ENCODE measurements at places on chromosomes 11 and 22. TPM values are rescaled to one million over a fixed set of nuclear protein-coding genes. Genes with fewer than 3 reads are reported as not detected.

OR10W1 gene
- not detected for polyA plus RNA-seq

OR5A2 gene
- polyA plus RNA-seq: not detected

DNA sequence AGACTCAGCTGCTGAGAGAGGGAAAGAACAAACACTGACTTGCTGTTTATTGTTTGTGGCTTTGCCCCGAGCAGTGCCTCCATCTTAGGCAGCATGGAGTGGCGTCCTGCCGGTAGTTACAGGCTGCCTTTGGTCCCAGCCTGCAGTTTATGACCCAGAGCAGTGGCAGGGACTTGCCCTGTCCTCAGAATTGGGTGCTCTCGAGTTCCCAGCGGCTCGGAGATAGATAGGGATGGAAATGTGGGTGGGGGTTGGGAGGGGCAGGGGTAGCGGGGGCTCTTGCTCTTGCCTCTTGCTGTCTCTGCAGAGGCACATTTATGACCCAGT lies 3.1 kb downstream of the ALX4 start:
- DNase-seq: no peak

NRGN gene
- 2.1 TPM for polyA plus RNA-seq

- DNase-seq: no peak
Observed at GRCh38 chr11:44011797-44012196, 36.0 kb upstream of the ACCSL start.

IGF2 gene
- polyA plus RNA-seq: 319 TPM

CHRNA10 gene
- polyA plus RNA-seq: 2.4 TPM

EFCAB6 gene
- polyA plus RNA-seq: 1.5 TPM

- DNase-seq: peak; percentile 52
Observed at GRCh38 chr11:6438979-6439571, 1.7 kb downstream of the HPX start.

DNA sequence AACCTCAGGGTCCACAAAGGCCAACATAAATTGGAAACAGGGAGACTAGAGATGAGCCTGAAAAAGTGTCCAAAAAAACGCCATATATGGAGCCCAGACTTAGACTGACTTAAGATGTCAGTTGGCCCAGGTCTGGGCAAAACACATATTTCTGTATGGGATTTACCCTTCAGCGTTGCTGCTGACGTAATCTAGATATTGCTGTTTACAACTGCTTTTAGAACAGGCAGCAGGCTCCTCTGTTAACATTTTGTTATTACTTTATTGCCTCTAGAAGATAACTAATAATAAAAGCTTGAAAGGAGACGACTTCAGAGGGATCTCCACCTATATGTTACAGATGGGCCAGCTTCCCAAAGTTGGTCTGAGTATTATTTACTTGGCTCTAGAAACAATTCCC lies 8.7 kb downstream of the ME3 start:
- DNase-seq: peak; percentile 26

DNA sequence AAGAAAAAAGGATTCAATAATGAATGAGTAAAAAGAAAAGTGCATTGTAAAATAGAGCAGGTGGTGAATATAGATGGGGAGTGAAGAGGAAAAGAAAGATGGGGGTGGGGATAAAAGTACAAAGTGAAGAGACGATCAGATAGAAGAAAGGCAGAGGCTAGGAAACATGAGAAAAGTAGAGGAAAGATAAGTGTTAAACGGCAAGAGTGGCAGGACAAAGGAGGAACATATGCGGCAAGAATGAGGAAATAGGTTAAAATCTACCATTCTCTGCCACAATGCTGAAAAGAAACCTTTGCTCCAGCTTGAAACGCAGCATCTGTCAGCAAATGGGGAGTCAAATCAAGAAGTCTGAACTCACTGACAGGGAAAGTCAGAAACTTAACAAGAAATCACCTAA lies 6.8 kb downstream of the FUT4 start:
- no peak for DNase-seq

FZD4 gene
- polyA plus RNA-seq: 7.2 TPM

SFI1 gene
- 83.1 TPM for polyA plus RNA-seq

GRCh38 chr11:127470306-127470884 lies 469.8 kb upstream of the KIRREL3 start:
- DNase-seq: no peak

- peak; percentile 90 for DNase-seq
Observed at GRCh38 chr11:69274531-69275016, 19.4 kb upstream of the MYEOV start.

C11orf91 gene
- polyA plus RNA-seq: not detected

DNA sequence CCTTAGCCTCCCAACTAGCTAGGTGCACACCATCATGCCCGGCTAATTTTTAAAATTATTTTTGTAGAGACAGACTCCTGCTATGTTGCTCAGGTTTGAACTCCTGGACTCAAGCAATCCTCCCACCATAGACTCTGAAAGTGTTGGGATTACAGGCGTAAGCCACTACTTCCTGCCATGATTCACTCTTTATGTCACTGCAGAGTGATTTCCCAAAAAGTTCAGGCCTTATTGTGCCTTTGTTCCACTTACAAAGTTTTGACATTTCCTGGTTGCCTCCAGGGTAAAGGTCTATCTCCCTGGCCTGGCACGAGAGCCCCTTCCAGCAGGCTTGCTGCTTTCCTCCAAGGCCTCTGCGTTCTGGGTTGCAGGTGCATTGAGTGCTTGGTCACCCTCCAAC lies 44.6 kb upstream of the RIC3 start:
- DNase-seq: no peak

DNA sequence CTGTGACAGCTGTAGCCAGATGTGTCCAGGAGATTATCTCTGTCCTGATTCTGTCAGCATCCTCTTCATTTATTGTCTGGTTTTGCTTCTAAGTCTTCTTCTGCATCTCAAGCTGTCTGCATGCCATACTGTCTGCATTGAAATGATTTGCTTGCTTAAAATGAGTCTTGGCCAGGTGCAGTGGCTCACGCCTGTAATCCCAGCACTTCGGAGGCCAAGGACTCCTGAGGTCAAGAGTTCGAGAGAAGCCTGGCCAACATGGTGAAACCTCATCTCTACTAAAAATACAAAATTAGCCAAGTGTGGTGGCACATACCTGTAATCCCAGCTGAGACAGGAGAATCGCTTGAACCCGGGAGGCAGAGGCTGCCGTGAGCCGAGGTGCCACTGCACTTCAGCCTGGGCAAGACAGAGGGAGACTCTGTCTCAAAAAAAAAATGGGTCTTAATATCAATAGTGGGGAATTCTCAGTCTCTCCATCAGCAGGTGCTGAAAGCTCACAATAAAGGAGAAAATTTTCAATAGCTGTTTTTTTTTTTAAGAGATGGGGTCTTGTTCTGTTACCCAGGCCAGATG lies 39.2 kb upstream of the AMPD3 start:
- DNase-seq: no peak

DNA sequence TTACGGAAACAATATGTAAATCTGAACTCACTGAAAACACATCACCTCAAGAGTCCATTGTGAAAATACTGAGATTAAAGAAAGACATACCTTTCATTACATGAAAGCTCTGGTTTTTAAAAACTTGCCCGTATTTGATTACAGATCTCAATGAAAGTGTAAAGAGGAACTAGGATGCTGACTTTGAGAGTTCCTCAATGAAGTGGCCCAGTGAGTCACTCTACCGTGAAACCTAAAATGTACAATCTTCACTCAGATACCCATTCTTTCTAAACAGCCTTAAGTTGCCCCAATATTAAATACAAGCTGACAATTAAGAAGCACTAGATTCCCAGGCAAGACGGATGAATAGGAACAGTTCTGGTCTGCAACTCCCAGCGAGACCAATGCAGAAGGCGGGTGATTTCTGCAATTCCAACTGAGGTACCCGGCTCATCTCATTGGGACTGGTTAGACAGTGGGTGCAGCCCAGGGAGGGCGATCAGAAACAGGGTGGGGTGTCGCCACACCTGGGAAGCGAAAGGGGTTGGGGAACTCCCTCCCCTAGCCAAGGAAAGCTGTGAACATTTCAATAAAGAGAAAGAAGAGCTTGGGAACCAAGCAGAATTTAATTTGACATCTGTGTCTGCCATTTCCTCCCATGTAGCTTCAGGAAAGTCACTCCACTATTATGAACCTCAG lies 33.8 kb upstream of the OR9G4 start:
- no peak for DNase-seq

DNA sequence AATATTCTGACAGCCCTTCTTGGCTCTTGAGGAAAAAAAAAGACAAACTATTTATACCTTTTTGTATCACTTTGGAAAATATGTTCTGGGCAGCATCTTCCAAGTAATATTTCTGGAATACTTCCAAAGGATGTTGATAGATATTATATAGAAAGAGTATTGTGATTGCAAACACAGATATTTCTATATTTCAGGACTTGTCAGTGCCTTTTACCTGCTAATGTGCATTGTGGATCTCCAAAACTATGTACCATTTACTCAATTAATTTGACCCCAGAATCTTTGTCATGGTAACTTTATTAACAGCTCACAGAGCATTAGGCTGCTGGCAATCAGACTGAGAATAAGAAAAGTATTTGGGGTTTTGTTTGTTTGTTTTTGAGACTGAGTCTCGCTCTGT lies 16.7 kb upstream of the CCND1 start:
- no peak for DNase-seq

DNA sequence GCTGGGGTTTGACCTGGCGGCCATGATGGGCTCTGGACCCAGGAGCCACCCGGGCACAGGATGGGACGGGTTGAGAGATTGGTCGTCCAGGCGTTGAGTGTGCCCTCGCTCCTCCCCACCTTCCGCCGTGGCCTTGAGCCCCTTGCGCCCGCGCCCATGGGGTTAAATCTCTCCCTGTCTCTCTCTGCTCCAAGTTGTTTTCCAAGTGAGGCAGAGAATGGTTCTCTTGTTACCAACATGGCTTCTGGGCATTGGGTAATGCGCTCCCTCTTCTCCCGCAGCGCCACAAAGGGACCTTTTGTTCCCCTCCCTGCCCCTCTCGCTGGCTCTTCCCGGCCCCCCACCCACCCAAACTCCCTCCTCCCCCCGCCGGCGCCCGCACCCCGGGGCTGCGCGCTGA lies 18.8 kb upstream of the PICK1 start:
- DNase-seq: no peak

JAM3 gene
- 15.7 TPM for polyA plus RNA-seq

PHETA2 gene
- polyA plus RNA-seq: 10.7 TPM

MS4A12 gene
- polyA plus RNA-seq: not detected

GRCh38 chr11:86688398-86689179 lies 16.2 kb upstream of the ME3 start:
- DNase-seq: no peak

Data from large intestine (tissue), 12 donors.